ENCODE measurements at places on chromosomes 4 and X.

GRCh38 chr4:762211-763190 lies 56.9 kb downstream of the PCGF3 start:
- no peak for DNase-seq

GRCh38 chrX:64580605-64581004 lies 185.4 kb upstream of the MTMR8 start:
- no peak for DNase-seq

GRCh38 chrX:87572901-87573300 lies 55.3 kb downstream of the KLHL4 start:
- no peak for DNase-seq

DNA sequence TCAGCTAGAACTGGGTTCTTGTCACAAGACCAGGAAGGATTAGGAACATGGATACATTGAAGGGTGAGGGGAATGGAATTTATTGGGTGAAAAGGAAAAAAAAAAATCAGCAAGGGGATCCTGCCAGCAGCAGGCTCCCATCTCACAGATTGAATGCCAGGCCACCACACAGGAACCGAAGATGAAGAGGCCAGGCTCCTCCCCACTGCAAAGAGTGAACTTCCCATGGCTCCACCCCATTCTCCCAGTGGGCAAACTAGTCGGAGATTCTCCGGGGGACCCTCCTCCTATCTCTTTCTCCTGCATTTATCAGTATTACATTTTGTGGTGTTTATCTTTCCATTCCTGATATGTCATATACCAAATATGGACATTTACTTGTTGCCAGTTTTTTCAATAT lies 46.0 kb upstream of the MAGED1 start:
- DNase-seq, result no peak

DNA sequence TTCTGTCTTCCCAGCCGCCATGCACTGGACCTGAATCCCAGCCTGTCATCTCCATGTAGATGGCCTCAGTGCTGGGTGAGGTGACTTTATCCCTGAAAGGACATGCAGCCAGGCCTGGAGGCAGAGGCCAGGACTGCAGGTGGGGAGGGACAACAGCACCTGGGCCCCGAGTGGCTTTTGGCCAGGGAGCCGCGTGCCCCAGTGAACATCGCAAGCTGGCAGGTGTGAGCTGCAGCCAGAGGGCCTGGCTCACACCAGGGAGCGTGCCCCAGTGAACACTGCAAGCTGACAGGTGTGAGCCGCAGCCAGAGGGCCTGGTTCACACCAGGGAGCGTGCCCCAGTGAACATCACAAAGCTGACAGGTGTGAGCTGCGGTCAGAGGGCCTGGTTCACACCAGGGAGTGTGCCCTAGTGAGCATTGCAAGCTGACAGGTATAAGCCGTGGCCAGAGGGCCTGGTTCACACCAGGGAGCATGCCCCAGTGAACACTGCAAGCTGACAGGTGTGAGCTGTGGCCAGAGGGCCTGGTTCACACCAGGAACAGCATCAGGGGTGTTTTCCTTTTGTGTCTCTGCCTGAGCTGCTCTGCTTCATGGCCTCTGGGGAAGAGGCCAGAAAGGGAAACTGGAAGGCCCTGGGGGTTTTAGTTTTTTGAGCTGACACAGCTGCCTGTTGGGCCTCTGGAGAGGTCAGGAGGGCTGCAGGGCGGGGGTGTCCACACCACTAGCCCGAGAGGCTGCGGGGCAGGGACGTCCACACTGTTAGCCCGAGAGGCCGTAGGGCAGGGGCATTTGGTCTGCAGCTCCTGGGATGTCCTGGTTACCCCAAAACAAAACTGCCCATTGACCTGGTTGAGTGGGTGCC lies 22.7 kb upstream of the PSAPL1 start:
- no peak for DNase-seq

DNA sequence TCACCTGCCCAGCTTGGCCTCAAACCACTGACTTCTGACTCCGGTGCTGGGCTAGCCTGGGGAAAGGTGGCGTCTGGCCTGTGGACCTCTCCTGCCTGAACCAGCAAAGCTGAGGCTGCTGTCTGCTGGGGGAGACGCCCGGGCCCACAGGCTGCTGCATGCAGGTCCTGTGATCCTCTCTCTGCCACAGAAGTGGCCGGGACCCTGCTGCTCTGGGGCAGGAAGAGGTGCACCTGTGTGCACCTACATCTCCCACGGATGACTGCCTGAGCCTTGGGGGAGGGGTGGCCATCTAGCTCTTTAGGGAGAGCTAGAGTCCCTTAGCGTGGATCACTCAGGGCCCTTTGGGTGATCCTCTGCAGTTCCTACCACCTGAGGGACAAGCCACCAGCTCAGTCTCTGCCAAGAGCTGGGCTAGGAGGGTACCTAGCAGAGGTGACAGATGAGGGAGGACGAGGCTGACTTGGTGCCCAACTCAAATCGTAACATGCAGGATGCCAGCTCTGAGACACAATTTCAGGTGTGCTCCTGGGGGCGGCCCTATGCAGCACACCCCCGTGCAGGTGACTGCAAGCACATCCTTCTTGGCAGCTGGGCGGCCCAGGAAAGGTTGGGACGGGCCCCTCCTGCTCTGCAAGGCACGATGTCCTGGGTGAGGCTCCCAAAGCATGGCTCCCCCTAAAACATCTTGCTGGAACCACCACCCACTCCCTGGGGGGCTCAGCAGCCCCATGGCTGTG lies 22.5 kb downstream of the LETM1 start:
- DNase-seq, result no peak

DNA sequence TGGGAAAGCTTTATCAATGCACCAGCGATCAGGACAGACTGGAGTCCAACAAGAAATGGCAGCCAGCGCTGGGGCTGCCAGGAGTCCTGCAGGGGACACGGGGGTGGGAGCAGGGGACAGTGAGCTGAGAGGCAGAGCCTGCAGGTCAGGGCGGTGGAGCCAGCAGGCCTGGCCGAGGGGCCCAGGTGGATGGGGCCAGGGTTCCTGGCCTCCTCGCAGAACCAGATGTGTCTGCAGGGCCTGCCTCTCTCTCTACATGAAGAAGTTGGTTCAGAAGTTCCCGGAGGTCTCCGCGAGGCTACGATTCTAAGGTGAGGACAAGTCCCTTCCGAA lies 63.6 kb downstream of the CPZ start:
- DNase-seq, result no peak

DNA sequence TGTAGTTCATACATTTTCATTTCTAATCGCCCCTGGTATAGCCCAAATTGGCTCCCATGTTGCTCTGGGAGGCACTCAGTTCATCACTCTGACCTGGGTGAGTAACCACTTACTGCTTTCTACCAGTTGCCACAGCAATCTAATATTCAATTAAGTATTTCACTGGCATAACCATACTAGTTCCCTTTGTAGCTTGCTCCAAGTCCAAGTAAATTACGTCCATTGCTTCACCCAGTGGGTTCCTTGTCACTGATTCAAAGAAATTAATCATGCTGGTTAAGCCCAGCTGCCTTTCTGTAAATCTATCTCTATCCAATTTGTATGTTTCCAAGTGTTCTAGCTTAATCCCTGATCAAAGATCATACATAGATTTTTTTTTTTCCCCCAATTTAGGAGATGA lies 92.0 kb upstream of the CBR4 start:
- DNase-seq, result no peak

DNA sequence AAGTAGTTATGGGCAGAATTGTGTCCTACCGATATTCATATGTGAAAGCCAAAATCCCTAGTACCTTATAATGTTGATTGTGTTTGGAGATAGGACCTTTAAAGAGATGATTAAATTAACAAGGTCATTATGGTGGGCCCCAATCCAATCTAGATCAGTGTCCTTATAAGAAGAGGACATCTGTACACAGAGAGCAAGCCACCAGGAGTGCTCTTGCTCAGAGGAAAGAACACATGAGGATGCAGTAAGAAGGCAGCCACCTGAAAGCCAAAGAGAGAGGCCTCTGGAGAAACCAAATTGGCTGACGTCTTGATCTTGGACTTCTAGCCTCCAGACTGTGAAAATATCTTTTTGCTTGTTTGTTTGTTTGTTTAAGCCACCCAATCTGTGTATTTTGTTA lies 1290.8 kb upstream of the PABPC4L start:
- DNase-seq, result no peak

DNA sequence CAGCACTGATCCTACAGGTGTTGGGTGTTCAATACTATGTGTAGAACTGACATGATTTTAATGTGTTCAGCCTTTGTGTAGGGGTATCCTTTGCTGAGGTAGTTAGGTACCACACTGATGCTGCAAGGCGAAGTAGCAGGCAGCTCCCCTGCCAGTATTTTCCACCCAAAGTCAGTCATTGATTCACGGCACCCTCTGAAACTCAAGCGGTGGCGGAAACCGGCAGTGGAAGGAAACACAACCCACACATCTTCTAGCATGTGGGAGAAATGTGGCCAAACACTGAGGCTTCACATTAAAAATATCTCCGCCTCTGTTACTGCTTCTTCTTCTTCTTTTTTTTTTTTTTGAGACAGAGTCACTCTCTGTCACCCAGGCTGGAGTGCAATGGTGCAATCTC lies 126.3 kb downstream of the AASDH start:
- DNase-seq, result peak; percentile 35

GRCh38 chr4:16692524-16692923 lies 205.9 kb downstream of the LDB2 start:
- no peak for DNase-seq

DNA sequence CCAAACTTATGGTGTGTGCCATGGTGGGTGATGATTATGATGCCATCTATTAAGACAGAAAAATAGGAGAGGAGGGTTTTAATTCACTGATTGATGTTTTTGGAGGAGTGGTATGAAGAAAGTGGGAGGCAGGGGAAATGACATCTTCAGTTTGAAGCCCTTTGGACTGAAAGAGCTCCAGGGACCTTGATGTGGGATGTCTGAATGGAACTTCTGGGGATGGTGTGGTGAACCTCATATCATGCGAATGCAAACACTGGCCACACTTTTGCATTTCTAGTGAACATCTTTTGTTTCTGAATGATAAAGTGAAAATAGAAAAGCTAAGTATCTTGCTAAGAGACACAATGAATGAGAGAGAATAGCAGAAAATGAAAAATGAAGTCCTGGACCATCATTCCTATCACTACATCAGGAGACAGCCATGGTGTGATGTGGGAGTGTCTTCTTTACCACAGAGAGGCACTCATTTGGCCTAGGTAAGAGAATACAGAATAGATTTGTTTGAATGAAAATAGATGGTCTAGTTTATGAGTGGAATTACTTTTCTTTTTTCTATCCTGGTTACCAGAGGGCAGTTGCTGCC lies 123.5 kb downstream of the ZNF827 start:
- DNase-seq, result no peak

DNA sequence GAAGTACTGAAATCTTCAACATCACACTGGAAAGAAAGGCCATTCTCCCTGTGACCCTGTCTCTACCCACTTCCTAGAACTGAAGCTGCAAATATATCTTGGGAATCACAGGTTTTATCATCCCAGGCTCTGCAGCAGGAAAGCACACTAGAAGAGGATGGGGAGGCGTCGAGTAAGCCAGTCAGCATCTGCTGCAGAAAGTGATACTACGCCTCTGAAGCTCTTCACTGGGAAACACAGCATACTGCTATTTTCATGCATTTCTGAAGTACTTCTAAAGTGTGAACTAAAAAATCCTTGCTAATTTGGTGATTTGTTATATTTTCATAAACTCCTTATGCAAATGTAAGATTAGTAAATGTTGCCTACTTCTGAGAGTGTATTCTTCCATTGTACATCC lies 29.1 kb downstream of the RAB33B start:
- no peak for DNase-seq

DNA sequence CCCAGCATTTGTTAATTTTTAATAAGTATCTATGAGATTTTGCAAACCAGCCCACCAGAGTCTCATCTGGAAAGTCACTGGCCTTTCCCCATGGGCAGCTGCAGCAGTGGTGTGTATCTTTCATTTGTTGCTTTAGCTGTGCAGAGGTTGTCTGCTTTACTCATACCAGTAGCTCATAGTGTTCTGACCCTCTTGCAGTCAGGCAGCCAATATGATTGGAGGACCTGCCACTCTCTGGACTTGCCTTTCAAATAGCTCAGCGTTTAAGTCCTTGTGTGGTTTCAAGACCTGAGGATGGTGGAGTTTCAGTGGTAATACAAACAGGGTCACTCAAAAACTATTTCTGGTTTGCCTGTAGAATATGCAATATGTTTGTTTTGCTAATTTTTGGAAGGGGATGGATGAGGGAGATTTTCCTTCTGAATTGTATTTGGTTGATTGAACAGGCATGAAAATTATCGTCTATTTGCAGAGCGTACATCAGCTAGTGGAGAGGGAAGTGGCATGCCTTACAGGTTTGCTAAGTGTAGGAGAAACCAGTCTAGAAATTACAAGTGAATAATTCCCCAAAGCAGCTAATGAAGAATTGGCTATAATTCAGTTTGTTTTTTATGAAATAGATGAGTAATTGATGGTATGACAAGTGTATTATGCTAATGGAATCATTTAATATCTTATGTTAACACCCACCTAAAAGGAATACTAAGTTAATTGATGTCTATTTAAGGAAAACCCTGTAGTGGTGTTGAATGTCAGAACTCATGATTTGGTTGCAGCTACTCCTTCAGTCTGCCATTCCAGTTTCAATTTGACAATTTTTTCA lies 8.9 kb downstream of the POLA1 start:
- no peak for DNase-seq

DNA sequence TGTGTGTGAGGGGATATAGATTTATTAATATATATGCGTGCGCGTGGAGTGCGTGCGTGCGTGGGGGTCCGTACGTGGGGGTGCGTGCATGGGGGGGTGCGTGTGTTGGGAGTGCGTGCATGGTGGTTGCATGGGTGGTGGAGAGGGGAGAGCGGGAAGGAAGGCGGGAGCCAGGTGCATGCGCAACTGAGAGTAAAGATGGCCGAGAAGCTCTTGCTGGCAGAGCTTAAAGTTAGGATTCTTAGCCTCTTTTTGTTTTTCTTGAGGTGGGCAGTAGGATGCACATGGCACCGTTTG lies 45.8 kb downstream of the TEX13B start:
- DNase-seq, result no peak

DNA sequence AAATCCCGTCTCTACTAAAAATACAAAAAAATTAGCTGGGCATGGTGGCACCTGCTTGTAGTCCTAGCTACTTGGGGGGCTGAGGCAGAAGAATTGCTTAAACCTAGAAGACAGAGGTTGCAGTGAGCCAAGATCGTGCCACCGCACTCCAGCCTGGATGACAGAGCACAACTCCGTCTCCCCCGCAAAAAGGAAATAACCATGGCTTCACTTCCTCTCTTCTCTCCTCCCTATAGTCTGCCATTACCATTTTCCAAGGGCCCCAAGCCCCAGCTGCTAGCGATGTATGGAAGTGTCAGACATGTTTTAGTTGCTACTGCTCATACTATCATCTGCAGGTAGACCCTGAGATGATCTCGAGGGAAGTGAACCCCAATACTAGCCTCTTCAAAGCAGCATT lies 177.3 kb upstream of the FAM9B start:
- no peak for DNase-seq

All from CD4-positive, CD25-positive, alpha-beta regulatory T cell (primary cell).